ENCODE measurements at places on chromosomes 13 and 19. TPM values are rescaled to one million over a fixed set of nuclear protein-coding genes. Genes with fewer than 3 reads are reported as not detected.

ZNF541 gene
- polyA plus RNA-seq: 0.14 TPM

MEIOSIN gene
- not detected for polyA plus RNA-seq

PET100 gene
- polyA plus RNA-seq: 81.3 TPM

IGFL3 gene
- polyA plus RNA-seq: not detected

ZNF429 gene
- polyA plus RNA-seq: 2.7 TPM

SIPA1L3 gene
- 11.0 TPM for polyA plus RNA-seq

DMKN gene
- polyA plus RNA-seq: 315 TPM

IGSF23 gene
- not detected for polyA plus RNA-seq

C19orf73 gene
- polyA plus RNA-seq: 5.4 TPM

TBXA2R gene
- polyA plus RNA-seq: 0.59 TPM

CEBPG gene
- 18.3 TPM for polyA plus RNA-seq

MZF1 gene
- 15.3 TPM for polyA plus RNA-seq

PTH2 gene
- not detected for polyA plus RNA-seq

CCDC169 gene
- 0.22 TPM for polyA plus RNA-seq

ERICH4 gene
- not detected for polyA plus RNA-seq

ATP4B gene
- 0.06 TPM for polyA plus RNA-seq

MBD3L2 gene
- polyA plus RNA-seq: not detected

FCAR gene
- polyA plus RNA-seq: not detected

FTL gene
- 645 TPM for polyA plus RNA-seq

NPAS1 gene
- polyA plus RNA-seq: 0.56 TPM

NCAN gene
- 0.01 TPM for polyA plus RNA-seq

CYP2A6 gene
- not detected for polyA plus RNA-seq

SOX1 gene
- not detected for polyA plus RNA-seq

KASH5 gene
- not detected for polyA plus RNA-seq

OVOL3 gene
- 0.16 TPM for polyA plus RNA-seq

UBE2L5 gene
- polyA plus RNA-seq: 0.06 TPM

RDH8 gene
- polyA plus RNA-seq: not detected

ZNF229 gene
- polyA plus RNA-seq: 1.5 TPM

PEAK3 gene
- 0.06 TPM for polyA plus RNA-seq

SLC1A5 gene
- 40.3 TPM for polyA plus RNA-seq

OR4F17 gene
- not detected for polyA plus RNA-seq

CBLC gene
- 35.0 TPM for polyA plus RNA-seq

CYP4F3 gene
- 11.6 TPM for polyA plus RNA-seq

FGF9 gene
- polyA plus RNA-seq: 0.02 TPM

NFIX gene
- 38.5 TPM for polyA plus RNA-seq

LILRB5 gene
- polyA plus RNA-seq: 0.92 TPM

MED4 gene
- 49.7 TPM for polyA plus RNA-seq

CLEC17A gene
- 0.01 TPM for polyA plus RNA-seq

GRIN2D gene
- 0.08 TPM for polyA plus RNA-seq

Measured in esophagus (tissue), 2 donors.